ENCODE measurements at places on chromosomes 6 and 20. TPM values are rescaled to one million over a fixed set of nuclear protein-coding genes. Genes with fewer than 3 reads are reported as not detected.

DEFB127 gene
- not detected for total RNA-seq

MTG2 gene
- total RNA-seq: 23.6 TPM

PNPLA1 gene
- total RNA-seq: not detected

ADGB gene
- total RNA-seq: not detected

GATA5 gene
- 0.77 TPM for total RNA-seq

C20orf202 gene
- 0.58 TPM for total RNA-seq

PRL gene
- total RNA-seq: not detected

FOXS1 gene
- 1.1 TPM for total RNA-seq

SAMD10 gene
- 0.09 TPM for total RNA-seq

SLC52A3 gene
- total RNA-seq: not detected

DPPA5 gene
- not detected for total RNA-seq
